Activated CD8-positive, alpha-beta T cell treated with anti-CD3 and anti-CD28 coated beads for 36 hours (primary cell): ENCODE measurements at places on chromosomes 2 and 18. TPM values are rescaled to one million over a fixed set of nuclear protein-coding genes. Genes with fewer than 3 reads are reported as not detected.

- no peaks in the 10 kb centered on the region for H3K36me3 ChIP-seq
- H3K27ac ChIP-seq: no peak overlapping the region
- DNase-seq: no peak
- no peak overlapping the region for H3K4me3 ChIP-seq
Observed at GRCh38 chr2:24621779-24622538, 130.9 kb downstream of the NCOA1 start.

DNA sequence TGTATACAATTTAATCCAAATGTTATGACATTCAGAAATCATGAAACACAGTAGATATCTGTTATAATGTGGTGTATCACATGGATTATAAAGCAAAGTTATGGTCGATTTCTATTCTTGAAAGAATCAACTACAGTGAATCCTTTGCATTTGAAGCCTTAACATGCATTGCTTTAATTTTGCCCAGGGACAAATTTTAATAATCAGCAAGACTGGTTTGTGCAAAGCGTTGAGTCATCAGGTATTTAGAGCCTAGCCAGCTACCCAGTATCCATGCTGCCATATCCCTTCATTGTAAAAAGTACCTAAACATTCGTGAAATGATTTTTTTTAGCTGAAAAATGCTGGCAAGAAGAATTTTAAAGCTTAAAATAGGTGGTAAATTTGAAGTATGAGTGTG is 8.9 kb upstream of the SPDYA start:
- no peak overlapping the region for H3K27ac ChIP-seq
- peaks cover 13% of the 10 kb centered on the region for H3K4me1 ChIP-seq
- H3K4me3 ChIP-seq: no peak overlapping the region
- DNase-seq: no peak
- no peaks in the 10 kb centered on the region for H3K27me3 ChIP-seq

GRCh38 chr2:9539531-9539930 is 16.1 kb downstream of the ADAM17 start:
- no peaks in the 10 kb centered on the region for H3K27me3 ChIP-seq
- peaks cover 18% of the 10 kb centered on the region for H3K36me3 ChIP-seq
- DNase-seq: no peak
- H3K27ac ChIP-seq: no peak overlapping the region
- H3K4me1 ChIP-seq: peaks cover 39% of the 10 kb centered on the region

The UNC80 gene
- total RNA-seq: not detected

The GCA gene
- 25.2 TPM for total RNA-seq

DNA sequence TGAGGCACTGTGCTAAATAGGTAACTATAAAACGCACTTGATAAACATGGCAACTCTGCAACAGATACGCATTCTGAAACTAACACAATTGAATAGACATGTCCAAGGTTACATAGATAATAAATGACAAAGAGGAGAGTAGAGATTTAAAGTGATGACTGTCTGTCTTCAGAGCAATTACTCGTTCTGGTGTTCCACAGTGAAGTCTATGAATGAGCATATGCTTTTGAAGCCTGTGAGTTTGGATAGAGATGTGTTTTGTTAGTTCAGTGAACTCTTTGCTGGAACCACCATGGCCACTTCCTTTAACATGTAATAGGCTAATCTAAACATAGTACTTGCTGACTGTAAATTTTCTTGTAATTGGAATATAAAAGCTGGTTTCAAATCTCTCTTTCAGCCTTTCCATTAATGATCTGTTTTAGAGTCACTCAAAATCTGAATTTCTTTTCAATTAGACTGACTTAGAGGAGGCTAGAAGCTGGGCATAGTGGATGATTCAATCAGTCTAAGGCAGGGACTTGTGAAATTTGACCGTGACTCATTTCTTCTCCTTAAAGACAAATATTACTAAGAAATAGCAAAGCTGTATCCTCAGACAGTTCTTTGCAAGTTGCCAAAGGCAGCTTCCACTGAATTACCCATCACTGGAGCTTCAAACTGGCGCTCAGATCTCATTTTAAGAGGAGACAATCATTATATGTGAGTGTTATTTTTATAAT is 1130.1 kb upstream of the CELF4 start:
- peak overlapping the region; percentile 59 for H3K27ac ChIP-seq
- H3K4me1 ChIP-seq: peaks cover 8% of the 10 kb centered on the region
- H3K36me3 ChIP-seq: no peaks in the 10 kb centered on the region
- H3K4me3 ChIP-seq: no peak overlapping the region

GRCh38 chr18:50917021-50917420 is 38.1 kb downstream of the ME2 start:
- H3K27me3 ChIP-seq: no peaks in the 10 kb centered on the region
- DNase-seq: no peak
- no peak overlapping the region for H3K4me3 ChIP-seq
- peaks cover 53% of the 10 kb centered on the region for H3K36me3 ChIP-seq
- H3K27ac ChIP-seq: no peak overlapping the region
- peaks cover 16% of the 10 kb centered on the region for H3K4me1 ChIP-seq

The RFX8 gene
- total RNA-seq: 0.18 TPM
